ENCODE measurements at places on chromosomes 6 and 20.

- DNase-seq, result no peak
Observed at GRCh38 chr6:5619249-5619648, 357.9 kb downstream of the FARS2 start.

DNA sequence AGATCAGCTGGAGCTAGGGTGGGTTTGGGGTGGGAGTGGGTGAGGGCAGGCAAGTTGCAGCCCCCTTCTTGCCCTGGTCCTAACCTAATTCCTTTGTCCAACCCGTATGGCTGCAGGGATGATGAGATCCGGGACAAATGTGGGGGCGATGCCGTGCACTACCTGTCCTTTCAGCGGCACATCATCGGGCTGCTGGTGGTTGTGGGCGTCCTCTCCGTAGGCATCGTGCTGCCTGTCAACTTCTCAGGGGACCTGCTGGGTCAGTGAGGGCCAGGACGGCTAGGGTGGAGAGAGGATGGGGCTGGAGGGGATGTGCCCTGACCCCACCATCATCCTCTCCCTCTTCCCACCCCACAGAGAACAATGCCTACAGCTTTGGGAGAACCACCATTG is 12.0 kb downstream of the TMEM63B start:
- DNase-seq, result no peak

GRCh38 chr6:22530506-22530905 is 38.9 kb upstream of the HDGFL1 start:
- no peak for DNase-seq

GRCh38 chr20:11891776-11892545 is 25.7 kb upstream of the BTBD3 start:
- peak; percentile 30 for DNase-seq

DNA sequence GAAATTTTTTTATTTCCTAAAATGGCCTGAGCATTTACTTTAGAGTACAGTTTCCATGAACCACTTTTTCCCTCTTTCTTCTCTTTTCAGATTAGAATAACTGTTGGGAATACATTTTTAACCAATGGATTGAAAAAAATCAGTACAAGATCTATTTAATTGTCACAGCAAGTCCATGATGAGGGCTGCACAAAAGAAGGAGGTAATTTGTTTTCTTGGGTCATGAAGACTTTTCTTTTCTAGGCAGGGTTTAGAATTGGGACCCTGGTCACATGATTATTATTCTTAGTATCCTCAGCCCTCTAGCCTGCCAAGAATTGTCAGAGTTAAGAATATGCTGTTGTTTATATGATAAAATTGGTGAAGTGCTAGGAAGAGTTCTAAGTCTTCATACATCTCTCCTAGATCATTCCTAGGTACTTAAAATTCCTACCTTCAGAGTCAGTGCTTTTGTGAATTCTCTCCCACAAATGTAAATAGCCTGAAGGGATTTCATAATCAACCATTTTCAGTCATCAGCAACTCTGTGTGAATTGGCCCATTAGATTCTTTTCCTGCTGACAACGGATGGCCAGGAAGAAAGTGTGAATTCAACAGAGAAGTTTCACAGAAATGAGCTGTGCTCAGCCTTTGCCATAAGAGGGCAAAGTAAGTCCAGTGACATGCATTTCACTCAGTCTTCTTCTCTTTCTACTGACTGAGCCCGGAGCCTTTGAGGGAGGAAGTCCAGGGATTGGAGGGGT is 32.4 kb upstream of the TPBG start:
- DNase-seq, result no peak

DNA sequence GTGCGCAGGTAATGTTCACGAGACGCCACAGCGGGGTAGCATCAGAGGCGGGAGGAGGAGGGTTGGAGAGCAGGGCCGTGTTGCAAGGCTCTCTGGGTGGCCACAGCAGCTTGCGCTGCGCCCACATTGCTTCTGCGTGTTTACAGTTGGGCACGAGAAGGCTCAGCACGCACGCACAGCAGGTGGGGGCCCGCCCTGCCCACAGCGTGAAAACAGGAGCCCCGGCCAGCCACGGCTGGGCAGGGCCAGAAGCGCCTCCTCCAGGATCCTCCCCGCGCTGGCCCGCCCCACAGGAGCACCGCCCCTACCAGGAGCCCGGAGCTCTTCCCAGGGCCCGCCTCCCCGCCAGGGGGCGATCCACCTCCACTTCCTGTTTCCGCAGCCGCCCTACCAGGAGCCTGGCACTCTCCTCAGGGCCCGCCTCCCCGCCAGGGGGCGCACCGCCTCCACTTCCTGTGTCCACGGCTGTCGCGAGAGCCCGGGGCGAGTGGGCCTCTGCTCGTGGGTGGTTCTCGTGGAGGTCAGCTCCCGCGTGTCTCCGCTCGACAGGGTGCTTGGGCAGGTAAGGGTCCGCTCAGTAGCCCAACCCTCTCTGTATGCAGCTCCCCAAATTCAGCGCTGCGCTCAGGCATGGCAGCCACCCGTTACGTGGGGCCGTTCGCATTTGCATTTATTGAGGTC is at the start of gene FAM50B:
TSS of gene FAM50B (plus strand) at position 449 of the 681 bp plus-strand sequence. CDS start 439 bp downstream, outside the sequence.
- peak; percentile 70 for DNase-seq

- no peak for DNase-seq
Observed at GRCh38 chr6:91523511-91523910, 936.6 kb upstream of the MAP3K7 start.

DNA sequence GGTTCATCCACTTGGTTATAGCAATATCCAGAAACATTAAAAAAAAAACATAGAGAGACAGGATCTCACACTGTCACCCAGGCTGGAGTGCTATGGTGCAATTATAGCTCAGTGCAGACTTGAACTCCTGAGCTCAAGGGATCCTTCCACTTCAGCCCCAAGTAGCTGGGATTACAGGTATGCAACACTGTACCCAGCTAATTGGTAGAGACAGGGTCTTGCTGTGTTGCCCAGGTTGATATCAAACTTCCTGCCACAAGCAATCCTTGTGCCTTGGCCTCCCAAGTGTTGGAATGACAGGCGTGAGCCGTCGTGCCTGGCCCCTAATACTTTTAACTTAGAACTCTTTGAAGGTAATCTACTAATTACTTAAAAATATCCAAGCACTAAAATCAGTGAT is 818 bp upstream of the SLC17A1 start:
- no peak for DNase-seq

GRCh38 chr6:36970892-36971842 is 14.8 kb downstream of the MTCH1 start:
- DNase-seq, result no peak

DNA sequence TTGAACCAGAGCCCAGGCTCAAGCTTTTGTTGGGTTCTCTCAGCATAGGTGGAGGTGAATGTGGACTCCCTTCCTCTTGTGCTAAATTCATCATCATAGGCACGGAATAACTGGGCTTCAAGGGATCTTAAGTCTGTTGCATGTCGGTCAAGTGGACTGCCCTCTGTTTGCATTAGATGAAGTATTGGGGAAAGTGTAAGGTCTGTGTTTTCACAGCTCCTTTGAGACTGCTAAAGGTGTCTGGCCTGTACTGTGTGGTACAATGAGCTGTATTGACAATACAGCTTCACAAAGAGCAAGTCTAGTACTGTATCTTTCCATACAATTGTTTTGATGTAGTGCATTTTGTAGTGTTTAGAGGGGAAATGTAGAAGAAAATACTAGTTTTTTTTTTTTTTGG is 34.3 kb upstream of the TULP4 start:
- no peak for DNase-seq

DNA sequence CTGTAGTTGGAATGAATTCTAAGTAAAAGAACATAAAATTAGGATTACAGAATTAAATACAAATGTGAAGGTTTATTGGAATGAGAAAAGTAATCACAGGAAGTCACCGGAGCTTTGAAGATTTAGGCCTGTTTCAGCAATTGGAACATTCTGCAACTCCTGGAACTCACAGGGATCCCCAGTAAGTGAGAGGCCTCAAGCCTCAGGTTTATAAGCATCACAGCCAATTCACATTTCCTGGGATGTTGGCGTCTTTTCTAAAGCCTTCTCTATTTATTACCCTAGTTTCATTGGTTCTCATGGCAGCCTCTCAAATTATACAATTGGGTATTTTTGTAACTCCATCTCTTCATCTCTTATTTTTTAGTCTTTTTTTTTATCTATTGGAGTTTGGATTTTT is 90.4 kb upstream of the HIVEP1 start:
- DNase-seq, result no peak

Measured in thoracic aorta (tissue), 2 donors.